ENCODE measurements at places on chromosomes 5 and 9.

- DNase-seq, result peak; percentile 6
Observed at GRCh38 chr9:2260417-2261306, 245.5 kb downstream of the SMARCA2 start.

GRCh38 chr5:159094745-159095144, 5.0 kb downstream of the EBF1 start:
- peak; percentile 77 for DNase-seq

DNA sequence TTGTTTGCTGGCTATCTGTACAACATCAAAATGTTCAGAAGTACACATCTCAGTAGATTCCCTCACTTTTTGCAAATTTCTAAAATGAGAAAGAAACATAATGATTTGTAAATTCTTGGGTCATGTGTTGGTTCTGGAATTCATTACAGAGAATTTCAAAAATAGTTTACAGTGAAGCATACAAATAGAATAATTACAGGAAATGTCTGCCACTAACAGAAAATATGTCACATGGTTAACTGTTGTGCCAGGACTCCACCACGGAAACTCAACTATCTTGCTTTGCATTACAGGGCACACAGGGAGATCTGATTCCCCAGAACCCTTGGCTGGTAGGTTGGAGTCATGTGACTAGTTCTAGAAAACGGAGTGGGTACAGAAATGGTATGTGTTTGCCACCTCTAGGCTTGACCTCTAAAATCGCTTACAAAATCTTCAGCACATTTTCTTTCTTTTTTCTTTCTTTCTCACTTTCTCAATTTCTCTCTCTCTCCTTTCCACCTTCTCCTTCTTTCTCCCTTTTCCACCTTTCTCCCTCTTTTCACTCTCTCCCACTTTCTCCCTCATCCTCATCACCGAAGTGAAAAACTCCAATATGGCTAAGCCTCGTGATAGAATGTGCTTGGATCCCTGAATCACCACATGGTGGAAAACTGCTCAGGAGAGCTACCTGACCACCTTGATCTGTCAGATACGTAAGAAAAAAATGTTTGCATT, 32.4 kb downstream of the RASEF start:
- no peak for DNase-seq

DNA sequence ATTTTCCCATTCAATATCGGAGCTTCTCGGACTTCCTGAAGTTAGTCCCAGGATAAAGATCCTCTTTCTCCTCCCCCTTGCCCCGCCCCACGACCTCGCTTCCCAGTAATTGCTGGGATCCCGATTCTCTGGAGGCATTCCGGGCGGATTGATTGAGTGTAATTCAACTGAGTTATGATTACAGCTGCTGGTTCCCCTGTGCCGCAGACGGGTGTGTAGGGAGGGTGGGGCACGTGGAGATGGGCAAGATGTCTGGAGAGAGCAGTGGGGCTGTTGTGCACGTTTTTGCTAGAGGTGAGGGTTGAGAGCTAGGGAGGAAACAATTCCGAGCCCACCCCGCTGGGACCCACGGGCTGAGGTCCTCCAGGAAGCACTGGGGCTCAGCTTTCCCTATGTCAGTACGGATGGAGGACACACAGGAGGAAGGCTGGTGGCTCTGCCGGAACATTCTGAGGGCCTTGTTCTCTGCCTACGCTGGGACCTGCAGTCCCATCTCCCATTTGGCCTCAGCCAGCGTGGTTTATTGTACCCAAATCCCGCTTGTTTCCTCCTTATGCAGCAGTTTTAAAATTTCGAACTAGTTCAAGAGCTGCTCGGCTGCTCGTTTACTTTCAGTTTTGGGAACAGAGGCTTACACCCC, 2.4 kb upstream of the DMRT2 start:
- DNase-seq, result peak; percentile 28

GRCh38 chr5:72818866-72819534, 2.5 kb downstream of the TNPO1 start:
- peak; percentile 74 for DNase-seq

GRCh38 chr9:110532908-110533665, 46.5 kb downstream of the SVEP1 start:
- no peak for DNase-seq

- no peak for DNase-seq
Observed at GRCh38 chr5:7755958-7756357, 95.0 kb downstream of the CFAP90 start.

- no peak for DNase-seq
Observed at GRCh38 chr9:36817160-36817834, 216.8 kb downstream of the PAX5 start.
